ENCODE measurements at places on chromosomes 4 and X.
A peak's percentile ranks its signal among the peaks of the same experiment; 100 is the strongest.

DNA sequence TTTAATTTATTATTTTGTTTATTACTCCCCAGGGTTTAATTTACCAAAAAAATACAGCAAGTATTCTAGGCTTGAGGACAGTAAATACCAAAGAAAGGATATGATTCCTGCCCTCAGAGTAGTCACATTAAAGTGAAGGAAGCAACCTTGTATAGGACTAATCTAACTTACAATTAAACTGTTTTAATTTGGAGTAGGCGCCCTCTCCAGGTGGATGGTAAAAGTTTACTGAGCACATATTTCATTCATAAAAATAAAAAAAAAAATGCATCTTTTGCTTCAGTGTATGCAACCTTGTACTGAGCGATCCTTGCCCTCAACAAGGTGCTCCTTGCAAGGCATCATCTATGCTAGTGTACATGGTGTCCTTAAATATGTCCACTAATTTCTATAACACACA is 72.0 kb upstream of the MAGEB16 start:
- no peaks in the 10 kb centered on the region for H3K4me1 ChIP-seq
- H3K36me3 ChIP-seq, result no peaks in the 10 kb centered on the region
- no peak overlapping the region for H3K4me3 ChIP-seq
- no peak overlapping the region for H3K27ac ChIP-seq
- DNase-seq, result no peak

DNA sequence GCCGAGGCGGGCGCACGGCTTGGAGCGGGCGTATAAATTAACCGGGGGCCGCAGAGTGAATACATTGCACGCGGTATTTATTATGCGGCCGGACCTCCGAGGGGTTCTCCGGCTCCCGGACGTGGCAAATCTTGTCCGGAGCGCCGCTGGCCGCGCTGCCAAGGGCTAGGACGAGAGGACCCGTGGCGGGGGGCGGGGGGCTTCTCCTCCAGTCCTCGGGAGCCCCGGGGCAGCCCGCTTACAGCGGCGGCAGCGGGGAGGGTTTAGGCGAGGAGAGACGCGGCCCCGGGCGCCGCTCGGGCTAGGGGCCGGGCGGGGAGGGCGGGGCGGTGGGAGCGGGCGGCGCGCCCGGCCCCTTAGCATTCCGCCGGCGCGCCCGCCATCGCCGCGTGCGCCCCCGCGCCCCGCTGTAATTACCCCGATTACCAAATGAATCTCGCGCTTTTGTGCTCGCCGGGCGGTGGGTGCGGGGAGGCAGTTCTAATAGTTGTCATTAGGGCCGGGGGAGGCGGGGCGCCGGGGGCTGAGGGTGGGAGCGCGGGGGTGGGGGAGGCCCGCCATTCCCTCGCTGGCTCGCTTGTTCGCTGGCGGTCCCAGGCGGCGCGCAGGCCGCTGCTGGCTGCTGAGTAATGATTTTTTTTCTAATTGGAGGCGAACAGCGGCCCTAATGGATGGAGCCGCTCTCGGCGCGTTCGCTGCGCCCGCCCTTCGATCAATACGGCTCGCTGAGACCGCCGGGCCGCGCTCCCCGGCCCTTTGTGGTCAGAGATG is 276.6 kb downstream of the BCOR start:
- no peaks in the 10 kb centered on the region for H3K36me3 ChIP-seq
- H3K4me3 ChIP-seq, result no peak overlapping the region
- DNase-seq, result peak; percentile 51
- H3K4me1 ChIP-seq, result peaks cover 18% of the 10 kb centered on the region
- no peaks in the 10 kb centered on the region for H3K27me3 ChIP-seq

DNA sequence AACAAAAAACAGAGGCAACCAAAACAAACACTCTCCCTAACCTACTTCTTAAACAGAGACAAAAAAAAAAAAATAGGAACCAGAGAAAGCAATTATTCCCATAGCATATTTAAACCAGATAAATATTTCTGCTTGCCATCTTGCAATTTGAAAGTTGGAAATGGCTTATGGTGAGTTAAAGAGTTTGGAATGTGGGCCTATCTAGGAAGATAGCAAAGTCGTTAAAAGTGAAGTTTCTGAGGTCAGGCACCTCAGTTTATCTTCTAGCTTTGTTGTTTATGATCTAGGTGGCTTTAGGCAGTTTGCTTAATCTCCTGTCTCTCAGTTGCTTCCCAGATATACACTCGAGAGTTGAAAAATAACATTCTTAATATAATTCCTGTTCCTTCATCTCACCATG is 284.2 kb downstream of the KCNIP4 start:
- H3K4me3 ChIP-seq, result no peak overlapping the region
- H3K36me3 ChIP-seq, result no peaks in the 10 kb centered on the region
- no peak for DNase-seq

DNA sequence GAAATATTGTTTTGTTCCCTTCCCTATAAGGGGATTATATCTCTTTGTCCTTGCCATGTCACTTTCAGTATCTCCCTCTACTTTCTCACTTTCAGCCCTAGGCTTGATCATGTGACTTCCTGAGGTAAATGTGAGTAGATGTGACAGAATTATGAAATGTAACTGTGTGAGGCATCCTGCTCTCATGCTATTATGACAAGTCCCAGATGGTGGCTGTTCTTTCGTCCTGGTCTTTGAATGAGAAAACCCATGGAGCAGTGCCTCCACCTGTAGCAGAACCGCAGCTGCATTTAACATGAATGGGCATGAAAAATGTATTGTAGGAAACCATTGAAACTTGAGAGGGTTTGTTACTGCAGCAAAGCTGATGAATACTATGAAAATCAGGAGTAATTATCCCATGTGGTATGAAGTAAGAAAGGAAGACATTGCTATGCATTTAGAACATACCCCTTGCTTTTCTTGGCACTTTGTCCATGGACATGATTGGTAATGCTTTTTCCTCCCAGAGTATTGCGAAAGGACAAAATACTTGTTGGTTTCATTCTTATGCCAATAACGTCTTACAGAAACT is 202.2 kb upstream of the GPRIN3 start:
- no peaks in the 10 kb centered on the region for H3K4me1 ChIP-seq
- H3K27ac ChIP-seq, result no peak overlapping the region
- no peak for DNase-seq
- no peaks in the 10 kb centered on the region for H3K27me3 ChIP-seq
- H3K4me3 ChIP-seq, result no peak overlapping the region

- no peak overlapping the region for H3K27ac ChIP-seq
- DNase-seq, result no peak
- H3K27me3 ChIP-seq, result no peaks in the 10 kb centered on the region
- no peaks in the 10 kb centered on the region for H3K36me3 ChIP-seq
- H3K4me1 ChIP-seq, result no peaks in the 10 kb centered on the region
Measured at GRCh38 chr4:124768596-124769365, 56.2 kb upstream of the ANKRD50 start.

GRCh38 chr4:52755426-52755825 is 4.2 kb upstream of the ERVMER34-1 start:
- H3K4me3 ChIP-seq, result no peak overlapping the region
- no peak overlapping the region for H3K27ac ChIP-seq
- H3K27me3 ChIP-seq, result peaks cover 8% of the 10 kb centered on the region
- no peak for DNase-seq
- H3K4me1 ChIP-seq, result peaks cover 2% of the 10 kb centered on the region

DNA sequence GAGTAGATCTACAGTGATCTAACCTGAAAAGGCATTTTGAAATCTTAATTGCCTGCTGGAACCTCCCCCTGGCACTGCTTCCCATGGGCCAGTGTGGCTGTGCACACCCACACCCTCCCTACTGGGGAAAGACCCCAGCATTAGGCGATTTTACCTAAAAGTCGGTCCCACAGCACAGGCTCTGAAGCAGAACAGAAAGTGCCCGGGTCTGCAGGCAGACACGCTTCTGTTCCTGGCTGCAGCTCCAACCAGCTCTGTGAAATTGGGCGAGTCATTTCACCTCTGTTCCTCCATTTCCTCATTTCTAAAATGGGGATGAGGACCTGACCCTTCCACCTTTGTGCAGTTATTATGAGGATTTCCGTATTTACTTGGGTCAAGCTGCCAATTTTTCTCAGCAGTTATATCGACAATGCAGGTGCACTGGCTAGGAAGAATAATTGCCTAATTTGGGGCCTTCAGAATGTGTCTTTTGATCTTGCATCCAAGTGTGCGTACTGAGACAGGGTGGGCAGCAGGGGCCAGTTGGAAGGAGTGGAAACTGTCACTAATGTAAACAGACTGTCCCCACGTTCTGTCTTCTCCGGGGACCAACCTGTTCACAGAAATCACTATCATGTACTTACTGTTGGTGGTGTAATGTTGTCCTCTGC is 7.1 kb downstream of the KLF3 start:
- no peaks in the 10 kb centered on the region for H3K27me3 ChIP-seq
- H3K4me1 ChIP-seq, result peaks cover 75% of the 10 kb centered on the region
- no peak for DNase-seq
- H3K4me3 ChIP-seq, result no peak overlapping the region

DNA sequence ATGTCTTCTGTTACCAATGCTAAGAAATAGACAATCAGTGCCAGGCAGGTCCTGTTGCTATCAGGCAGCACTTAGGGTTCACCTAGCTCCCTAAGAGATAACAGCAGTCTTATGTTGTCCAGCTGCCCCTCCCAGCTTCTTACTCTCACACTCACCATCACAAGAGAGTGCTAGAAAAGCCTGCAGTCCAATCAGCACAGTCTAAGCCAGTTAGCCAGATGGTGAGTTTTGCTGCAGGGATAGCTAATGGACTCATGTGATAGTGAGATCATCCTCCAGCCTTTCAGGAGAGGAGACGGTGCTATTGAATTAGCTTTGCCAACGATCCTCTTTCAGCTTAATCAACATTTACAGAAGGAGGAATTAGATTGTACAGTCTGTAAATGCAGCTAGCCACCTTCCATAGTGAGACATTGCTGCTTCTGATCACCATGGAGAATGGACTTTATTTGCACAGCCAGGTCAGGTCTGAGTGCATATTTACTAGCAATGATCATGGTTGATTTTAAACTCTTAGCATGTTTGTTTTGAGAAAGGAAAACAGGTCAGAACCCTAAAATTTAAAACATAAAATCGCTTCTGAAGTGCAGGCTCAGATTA is 438.3 kb downstream of the CENPC start:
- H3K27me3 ChIP-seq, result no peaks in the 10 kb centered on the region
- peaks cover 8% of the 10 kb centered on the region for H3K4me1 ChIP-seq

DNA sequence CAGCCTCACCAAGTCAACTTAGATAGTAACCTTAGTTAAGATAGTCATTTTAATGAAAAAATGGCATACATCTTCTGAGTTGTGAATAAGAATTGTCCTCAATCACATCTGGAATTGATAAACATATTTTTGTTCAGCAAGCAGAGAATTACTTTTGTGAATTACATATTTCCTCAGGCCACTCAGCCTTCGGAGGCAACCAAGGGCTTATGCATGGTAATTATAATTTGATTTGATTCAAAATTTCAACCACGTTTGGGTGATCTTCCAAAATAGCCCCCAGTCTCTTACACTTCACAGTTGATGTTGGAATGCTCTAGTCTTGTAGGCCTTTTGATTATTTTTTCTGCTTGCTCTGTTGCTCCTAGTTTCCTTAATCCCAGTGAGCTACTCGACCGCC is 63.4 kb downstream of the GALNTL6 start:
- H3K4me3 ChIP-seq, result no peak overlapping the region
- no peaks in the 10 kb centered on the region for H3K27me3 ChIP-seq
- H3K4me1 ChIP-seq, result peaks cover 1% of the 10 kb centered on the region
- DNase-seq, result no peak
- H3K27ac ChIP-seq, result no peak overlapping the region
- no peaks in the 10 kb centered on the region for H3K36me3 ChIP-seq

DNA sequence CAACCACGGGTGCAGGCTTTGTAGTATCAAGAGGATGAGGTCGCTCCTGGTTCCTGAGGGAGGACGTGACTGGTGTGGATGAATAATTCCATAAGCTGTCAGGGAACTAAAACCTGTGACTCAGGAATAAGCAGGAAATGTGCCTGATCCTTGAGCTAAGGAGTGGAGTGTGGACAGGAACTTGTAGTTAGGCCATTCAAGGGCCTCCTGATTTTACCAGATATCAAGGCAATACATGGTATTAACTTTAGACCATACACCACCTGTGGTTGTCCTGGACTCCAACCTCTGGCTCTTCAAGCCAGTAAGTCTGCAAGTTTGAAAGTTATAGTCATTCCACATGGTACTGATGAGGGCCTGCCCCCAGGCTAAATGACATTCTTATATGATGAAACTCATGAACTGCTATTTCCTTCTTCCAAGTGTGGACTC is 12.1 kb upstream of the ING2 start:
- H3K27me3 ChIP-seq, result no peaks in the 10 kb centered on the region
- no peaks in the 10 kb centered on the region for H3K4me1 ChIP-seq
- no peak for DNase-seq
- H3K36me3 ChIP-seq, result peaks cover 16% of the 10 kb centered on the region
- no peak overlapping the region for H3K27ac ChIP-seq
- no peak overlapping the region for H3K4me3 ChIP-seq

DNA sequence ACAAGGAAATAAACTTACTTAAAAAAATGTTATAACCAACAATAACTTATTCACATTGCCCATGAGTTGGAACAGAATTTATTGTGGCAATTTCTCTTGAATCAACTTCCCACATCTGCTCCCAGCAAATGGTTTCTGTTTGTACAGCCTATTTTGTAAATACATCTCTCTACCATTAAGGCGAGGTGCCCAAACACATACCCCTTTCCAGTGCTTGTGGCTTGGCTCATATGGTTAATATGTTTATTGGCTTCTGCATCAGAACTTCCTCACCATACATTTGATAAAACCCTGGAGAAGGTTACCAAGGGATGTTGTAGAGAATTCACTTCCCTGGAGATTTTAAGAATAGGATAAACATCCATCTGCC is 207.1 kb downstream of the SOWAHB start:
- H3K27ac ChIP-seq, result no peak overlapping the region
- peaks cover 21% of the 10 kb centered on the region for H3K36me3 ChIP-seq
- H3K4me3 ChIP-seq, result peak overlapping the region; percentile 56
- H3K27me3 ChIP-seq, result peaks cover 2% of the 10 kb centered on the region

DNA sequence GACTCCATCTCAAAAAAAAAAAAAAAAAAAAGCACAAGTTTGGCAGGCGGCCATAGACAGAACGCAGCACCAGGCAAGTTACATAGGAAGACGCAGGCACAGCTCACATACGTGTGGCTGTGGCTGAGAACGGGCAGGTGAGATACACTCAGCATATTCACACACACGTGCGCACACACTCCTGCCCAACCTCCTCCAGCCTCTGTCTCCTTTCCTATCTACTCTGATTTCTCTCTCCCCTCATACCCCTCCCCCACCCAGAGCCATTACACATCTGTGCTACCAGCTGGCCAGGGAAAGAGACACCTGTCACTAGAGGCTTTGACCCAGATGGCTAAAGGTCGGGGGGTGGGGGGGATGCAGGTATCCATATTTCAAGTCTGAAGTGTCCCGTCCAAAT is 2.2 kb upstream of the SLC38A5 start:
- H3K27ac ChIP-seq, result no peak overlapping the region
- peaks cover 16% of the 10 kb centered on the region for H3K4me1 ChIP-seq
- DNase-seq, result no peak
- no peaks in the 10 kb centered on the region for H3K27me3 ChIP-seq

DNA sequence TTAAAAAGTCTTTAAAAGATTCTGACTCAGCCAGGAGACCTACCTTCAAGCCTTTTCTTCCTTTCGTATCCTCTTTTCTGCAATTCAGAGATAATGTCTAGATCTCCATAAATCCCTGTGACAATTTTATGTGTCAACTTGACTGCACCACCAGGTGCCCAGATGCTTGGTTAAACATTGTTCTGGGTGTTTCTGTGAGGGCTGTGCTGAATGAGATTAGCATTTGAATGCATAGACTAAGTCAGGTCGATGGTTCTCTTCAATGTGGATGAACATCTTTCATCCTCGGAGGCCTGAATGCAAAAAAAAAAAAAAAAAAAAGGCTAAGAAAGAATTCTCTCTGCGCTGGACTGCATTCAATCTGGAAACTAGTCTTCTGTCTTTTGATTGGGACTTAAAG is 1082.7 kb downstream of the NLGN4X start:
- H3K4me1 ChIP-seq, result no peaks in the 10 kb centered on the region
- H3K4me3 ChIP-seq, result no peak overlapping the region
- H3K36me3 ChIP-seq, result no peaks in the 10 kb centered on the region
- no peak for DNase-seq
- no peaks in the 10 kb centered on the region for H3K27me3 ChIP-seq
- no peak overlapping the region for H3K27ac ChIP-seq

- H3K36me3 ChIP-seq, result no peaks in the 10 kb centered on the region
Measured at GRCh38 chrX:53268173-53268572, 13.2 kb downstream of the IQSEC2 start.
